ENCODE measurements at places on chromosomes 4 and X.

DNA sequence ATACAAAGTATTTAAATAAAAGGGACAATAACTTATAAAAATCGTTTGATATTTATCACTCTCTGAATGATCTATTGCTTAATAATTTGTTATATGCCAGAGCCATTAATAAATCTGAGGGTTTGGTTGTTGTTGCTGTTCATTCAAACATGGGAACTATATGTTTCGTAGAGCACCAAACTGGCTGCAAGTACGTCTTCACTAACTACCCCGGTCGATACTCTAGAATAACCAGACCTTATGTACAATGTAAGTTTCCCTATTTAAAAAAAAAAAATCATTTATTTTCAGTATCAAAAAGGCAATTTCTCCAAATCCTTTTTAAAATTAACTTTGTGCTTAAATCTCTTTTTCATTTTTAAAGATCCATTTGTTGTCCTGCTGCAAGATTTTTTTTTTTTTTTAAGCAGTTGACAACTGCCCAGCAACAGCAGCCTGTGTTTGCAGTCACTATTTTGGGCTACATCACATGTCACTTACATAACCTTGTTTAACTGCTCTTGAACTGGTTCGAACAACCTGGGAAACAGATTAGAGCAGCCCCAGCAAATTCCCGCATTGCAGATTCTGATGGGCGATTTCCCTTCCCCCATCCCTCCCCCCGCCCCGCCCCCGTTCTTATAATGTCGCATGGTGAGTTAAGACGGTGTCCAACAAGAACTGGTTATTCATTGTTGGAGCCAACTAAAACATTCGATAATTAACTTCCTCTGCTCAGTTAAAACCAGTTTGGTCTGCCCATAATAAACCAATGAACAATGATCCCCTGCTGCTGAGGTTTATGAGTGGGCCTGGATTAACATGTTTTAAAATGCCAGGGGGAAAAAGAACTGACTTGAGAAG lies 238.9 kb downstream of the NR3C2 start:
- no peak for DNase-seq

DNA sequence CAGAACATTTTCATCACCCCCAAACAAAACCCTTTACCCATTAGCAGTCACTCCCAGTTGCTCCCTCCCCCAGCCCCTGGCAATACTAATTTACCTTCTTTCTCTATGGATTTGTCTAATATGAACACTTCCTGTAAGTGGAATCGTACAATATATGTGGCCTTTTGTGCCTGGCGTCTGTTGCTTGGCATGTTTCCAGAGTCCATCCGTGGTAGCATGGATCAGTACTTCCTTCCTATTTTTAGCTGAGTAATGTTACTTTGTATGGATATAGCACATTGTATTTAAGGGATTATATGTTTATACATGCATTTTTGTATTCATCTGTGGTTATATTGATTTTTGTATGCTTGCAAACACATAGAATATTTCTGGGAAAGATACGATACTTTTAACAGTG lies 48.2 kb downstream of the PPEF1 start:
- DNase-seq = no peak

DNA sequence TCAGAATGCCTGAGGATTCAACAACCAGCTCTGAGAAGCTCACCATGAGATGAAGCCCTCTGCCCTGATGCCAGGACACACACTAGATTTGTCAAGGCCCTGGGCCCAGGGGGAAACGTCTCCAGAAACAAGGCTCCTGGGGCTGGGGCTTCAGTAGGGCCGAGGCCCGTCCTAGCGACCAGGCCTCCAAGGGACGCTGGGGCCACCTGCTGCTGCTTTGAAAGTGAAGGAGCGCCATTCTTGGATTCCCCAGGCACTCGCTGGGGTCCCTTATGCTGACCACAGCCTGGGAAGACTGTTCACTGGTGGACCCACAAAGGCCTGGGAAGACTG lies 23.9 kb downstream of the PDE6B start:
- DNase-seq = no peak

- DNase-seq = peak; percentile 1
Observed at GRCh38 chr4:10958226-10958856, 273.8 kb upstream of the CLNK start.

- no peak for DNase-seq
Observed at GRCh38 chr4:11675051-11675800, 246.5 kb upstream of the HS3ST1 start.

DNA sequence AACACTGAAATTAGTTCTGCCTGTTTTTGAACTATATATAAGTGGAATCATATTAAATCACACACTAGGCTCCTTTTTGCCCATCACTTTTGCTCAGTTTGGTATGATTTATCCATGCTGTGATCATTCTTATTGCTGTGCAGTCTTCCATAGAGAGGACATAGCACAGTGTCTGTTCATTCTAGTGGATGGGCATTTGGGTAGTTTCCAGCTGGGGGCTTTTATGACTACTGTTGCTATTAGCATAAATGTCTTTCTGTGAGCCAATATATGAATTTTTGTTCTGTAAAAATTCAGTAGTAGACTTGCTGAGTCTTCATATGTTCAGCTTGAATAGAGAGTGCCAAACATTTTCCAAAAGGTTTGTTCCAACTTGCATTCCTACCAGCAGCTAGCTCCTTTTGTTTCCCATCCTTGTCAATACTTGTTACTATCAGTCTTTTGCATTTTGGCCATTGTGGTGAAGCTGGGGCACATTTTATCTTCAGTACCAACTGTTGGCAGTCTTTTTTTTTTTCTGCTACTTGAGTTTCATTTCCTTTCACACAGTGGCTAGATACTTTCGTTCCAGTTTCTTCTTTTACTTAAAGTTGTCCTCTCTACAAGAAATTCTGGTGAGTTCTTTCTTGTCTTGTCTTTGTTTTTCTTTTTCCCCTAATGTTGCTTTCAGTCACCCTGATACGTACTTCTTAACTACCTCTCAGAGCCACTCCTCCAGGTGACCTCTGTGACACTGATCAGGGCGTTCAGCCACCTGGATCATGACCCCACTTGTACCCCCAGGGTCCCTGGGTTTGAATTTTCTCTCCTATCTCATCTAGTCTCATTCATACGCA lies 87.0 kb downstream of the ANXA3 start:
- DNase-seq = no peak

GRCh38 chr4:94882756-94883155 lies 125.0 kb downstream of the BMPR1B start:
- no peak for DNase-seq

- DNase-seq = peak; percentile 55
Observed at GRCh38 chr4:123599920-123600810, 203.6 kb downstream of the SPRY1 start.

DNA sequence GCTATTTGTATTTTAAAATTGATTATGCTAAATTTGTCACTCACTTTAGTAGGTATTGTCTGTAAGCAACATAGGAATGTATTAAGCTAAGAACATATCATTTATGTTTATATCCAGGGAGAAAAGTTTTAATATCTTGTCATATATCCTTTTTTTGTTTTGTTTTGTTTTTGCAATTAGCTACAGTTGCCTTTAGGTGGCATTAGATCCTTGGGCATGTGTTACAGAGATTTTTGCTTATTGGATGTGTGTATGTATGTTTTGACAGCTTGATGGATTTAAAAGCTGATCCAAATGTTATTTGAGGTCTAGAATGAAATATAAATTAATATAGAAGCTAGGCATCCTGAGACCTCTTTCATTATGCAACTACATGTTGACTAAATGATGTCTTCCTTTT lies 36.1 kb upstream of the OTUD4 start:
- peak; percentile 37 for DNase-seq

DNA sequence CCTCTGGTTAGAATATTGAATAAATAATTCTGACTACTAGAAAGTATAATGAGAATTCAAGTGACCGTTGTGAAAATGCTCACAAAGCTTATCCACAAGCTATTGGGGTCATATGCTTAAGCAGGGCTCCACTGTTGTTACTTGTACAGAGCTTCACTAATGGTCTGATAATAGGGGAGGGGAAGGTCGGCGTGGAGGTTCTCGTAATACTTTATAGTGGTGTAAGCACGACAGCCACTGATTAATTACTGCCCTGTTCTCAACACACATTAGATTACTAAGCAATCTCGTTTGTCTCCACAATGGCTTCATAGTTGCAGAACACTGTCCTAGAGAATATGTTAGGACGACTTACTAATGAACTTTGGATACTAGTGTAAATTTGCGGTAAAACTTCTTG lies 11.6 kb downstream of the UNC5C start:
- no peak for DNase-seq

- DNase-seq = no peak
Observed at GRCh38 chr4:52945326-52945898, 83.3 kb downstream of the RASL11B start.

DNA sequence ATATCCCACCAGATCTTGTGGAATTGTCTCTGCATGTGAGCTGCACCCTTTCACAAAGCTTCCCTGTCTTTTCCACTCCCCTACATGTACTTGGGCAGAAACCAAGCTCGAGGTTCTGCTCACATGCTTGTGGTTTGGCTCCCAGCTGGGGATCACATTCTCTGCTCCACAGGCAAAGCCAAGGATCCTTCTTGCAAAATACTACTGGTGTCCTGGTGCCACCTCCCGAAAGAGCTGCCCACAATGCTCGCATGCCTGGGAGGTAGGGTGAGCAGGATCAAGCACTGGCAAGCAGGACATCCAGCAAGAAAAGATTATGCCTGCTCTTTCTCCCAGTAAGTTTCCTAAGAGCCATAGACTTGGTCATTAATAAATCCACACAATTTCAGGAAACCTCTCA lies 45.1 kb upstream of the PPARGC1A start:
- DNase-seq = peak; percentile 87

DNA sequence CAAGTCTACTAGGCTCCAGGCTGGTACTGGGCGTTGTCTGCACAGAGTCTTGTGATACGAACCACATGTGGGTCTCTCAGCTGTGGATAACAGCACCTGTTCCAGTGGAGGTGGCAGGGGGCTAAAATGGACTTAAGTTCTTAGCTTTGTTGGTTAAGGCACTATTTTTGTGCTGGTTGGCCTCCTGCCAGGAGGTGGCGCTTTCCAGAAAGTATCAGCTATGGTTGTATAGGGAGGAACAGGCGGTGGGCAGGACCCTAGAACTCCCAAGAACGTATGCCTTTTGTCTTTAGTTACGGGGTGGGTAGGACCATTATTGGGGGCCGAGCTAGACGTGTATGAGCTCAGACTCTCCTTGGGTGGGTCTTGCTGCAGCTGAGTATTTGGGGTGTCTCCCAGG lies 1138.4 kb downstream of the PCDH19 start:
- DNase-seq = no peak
